Stomach (tissue), 19 donors: ENCODE measurements at places on chromosomes 3 and 15. TPM values are rescaled to one million over a fixed set of nuclear protein-coding genes. Genes with fewer than 3 reads are reported as not detected.

DNA sequence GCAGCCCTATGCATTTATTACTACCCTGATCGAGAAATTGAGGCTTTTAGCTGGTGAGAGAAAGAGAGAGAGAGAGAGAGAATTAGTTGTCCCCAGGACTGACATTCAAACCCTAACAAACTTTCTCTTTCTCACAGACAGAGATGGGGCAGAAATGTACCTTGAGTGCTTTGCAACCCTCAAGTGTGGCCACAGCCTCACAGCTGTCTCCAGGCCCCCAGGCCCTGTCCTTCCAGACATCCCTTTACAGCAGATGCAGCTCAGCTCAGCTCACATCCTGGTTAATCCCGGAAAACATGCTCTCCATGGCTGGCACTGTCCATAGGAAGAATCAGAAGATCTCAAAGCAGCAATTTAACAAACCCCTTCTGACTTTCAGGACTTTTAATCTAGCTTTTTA is 67.6 kb downstream of the DCLK3 start:
- H3K4me3 ChIP-seq = no peak overlapping the region
- DNase-seq = no peak
- no peak overlapping the region for H3K27ac ChIP-seq

DNA sequence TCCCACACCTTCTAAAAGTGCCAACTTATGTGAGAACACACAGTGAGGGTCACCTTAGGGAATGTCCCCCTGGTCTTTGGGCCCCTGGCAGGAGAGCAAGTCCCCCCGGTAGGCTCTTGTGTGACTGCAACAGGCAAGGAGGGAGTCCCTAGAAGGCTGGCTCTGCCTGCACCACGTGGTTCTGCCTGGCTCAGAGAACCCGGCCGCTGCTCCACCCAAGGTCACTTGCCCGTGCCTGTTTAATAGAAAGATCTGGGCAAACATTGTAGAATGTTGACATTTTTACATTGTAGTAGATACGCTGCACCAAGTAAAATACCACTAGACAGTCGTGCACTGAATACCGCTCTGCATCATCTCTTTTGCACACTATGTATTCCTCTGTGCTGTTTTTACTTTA is 21.9 kb downstream of the GABRA5 start:
- H3K36me3 ChIP-seq = peaks cover under 1% of the 10 kb centered on the region
- no peak overlapping the region for H3K27ac ChIP-seq
- H3K4me1 ChIP-seq = peaks cover 32% of the 10 kb centered on the region
- no peak overlapping the region for H3K4me3 ChIP-seq
- no peaks in the 10 kb centered on the region for H3K27me3 ChIP-seq

- H3K27me3 ChIP-seq = no peaks in the 10 kb centered on the region
- H3K36me3 ChIP-seq = peaks cover 100% of the 10 kb centered on the region
- H3K27ac ChIP-seq = no peak overlapping the region
- no peak overlapping the region for H3K4me3 ChIP-seq
Observed at GRCh38 chr3:9476935-9477334, 76.7 kb downstream of the LHFPL4 start.

GRCh38 chr3:146503461-146504202 is 34.3 kb upstream of the PLSCR2 start:
- H3K27me3 ChIP-seq = no peaks in the 10 kb centered on the region
- peak; percentile 64 for DNase-seq

DPP8 gene
- 8.8 TPM for total RNA-seq

ITIH1 gene
- not detected for total RNA-seq
